Aorta (tissue), 5 donors: ENCODE measurements at places on chromosomes 2 and 18. TPM values are rescaled to one million over a fixed set of nuclear protein-coding genes. Genes with fewer than 3 reads are reported as not detected.

GRCh38 chr2:173271825-173272224 is 82.8 kb upstream of the CDCA7 start:
- no peaks in the 10 kb centered on the region for H3K36me3 ChIP-seq
- no peaks in the 10 kb centered on the region for H3K4me1 ChIP-seq
- no peak overlapping the region for H3K27ac ChIP-seq

- H3K27me3 ChIP-seq, result no peaks in the 10 kb centered on the region
- H3K27ac ChIP-seq, result no peak overlapping the region
- H3K4me3 ChIP-seq, result no peak overlapping the region
Measured at GRCh38 chr2:12090072-12090471, 343.6 kb downstream of the LPIN1 start.

DNA sequence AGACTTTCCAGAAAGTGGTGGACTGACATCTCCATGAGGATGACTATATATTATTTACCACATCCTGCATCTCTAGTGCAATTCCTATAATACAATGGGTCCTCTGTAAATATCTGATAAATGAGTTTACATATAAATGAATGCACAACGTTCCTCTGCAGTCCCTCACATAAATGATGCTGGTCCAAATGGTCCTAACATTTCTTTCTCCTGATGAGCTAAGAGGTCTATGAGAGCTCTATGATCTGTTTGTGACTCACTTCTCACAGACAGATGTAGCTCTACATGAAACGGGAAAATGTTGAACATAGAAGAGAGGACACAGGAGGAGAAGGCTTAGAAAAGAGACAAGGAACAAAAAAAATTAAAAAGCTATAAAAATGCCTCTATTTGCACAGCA is 201.2 kb upstream of the PIK3C3 start:
- no peak overlapping the region for H3K27ac ChIP-seq
- no peak for DNase-seq
- no peak overlapping the region for H3K4me3 ChIP-seq
- no peaks in the 10 kb centered on the region for H3K27me3 ChIP-seq

DNA sequence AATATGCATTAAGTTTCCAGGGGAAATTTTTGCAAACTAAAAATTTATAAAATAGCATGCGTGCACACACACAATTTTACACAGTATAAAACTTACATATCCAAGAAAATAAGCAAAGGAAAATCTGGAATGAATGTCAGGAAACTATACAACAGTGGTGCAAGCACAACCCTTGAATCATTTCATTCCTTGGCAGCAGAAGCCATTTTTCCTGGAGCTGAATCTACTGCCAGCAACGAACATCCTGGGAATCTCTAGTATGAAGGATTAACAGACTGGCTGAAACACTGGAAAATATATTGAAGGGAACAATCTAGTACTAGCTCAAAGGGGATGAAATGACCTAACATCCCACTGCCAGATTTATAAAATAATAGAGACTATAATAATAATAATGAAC is 235.3 kb downstream of the DYM start:
- H3K4me1 ChIP-seq, result peaks cover 1% of the 10 kb centered on the region
- H3K36me3 ChIP-seq, result no peaks in the 10 kb centered on the region
- H3K4me3 ChIP-seq, result no peak overlapping the region
- no peaks in the 10 kb centered on the region for H3K27me3 ChIP-seq
- no peak for DNase-seq
- H3K27ac ChIP-seq, result no peak overlapping the region

The HRH4 gene
- polyA plus RNA-seq, result 0.03 TPM

The NPAS2 gene
- 12.6 TPM for polyA plus RNA-seq

The CHAC2 gene
- polyA plus RNA-seq, result 5.5 TPM

GRCh38 chr2:99694331-99694730 is 204.5 kb upstream of the REV1 start:
- H3K27me3 ChIP-seq, result no peaks in the 10 kb centered on the region
- DNase-seq, result no peak
- H3K27ac ChIP-seq, result no peak overlapping the region

DNA sequence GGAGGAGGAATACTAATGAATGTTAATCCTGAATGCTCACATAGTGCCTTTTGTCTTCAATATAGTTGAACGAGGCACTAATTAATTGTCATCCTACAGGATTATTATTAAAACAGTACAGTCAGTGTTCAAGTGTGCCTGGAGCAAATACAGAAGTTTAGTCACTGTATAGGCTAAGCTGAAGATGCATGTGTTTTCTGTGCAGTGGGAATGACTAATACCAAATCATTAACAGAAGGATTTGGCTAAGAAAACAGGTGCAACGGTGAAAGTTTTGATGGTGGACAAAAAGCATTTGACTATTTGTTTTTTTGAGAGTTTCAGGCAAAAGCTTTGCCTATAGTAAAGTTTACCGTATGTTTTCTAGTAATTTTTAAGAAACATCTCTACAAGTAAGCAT is 62.8 kb downstream of the DCC start:
- no peaks in the 10 kb centered on the region for H3K27me3 ChIP-seq
- DNase-seq, result no peak
- no peak overlapping the region for H3K27ac ChIP-seq
- H3K4me3 ChIP-seq, result no peak overlapping the region

DNA sequence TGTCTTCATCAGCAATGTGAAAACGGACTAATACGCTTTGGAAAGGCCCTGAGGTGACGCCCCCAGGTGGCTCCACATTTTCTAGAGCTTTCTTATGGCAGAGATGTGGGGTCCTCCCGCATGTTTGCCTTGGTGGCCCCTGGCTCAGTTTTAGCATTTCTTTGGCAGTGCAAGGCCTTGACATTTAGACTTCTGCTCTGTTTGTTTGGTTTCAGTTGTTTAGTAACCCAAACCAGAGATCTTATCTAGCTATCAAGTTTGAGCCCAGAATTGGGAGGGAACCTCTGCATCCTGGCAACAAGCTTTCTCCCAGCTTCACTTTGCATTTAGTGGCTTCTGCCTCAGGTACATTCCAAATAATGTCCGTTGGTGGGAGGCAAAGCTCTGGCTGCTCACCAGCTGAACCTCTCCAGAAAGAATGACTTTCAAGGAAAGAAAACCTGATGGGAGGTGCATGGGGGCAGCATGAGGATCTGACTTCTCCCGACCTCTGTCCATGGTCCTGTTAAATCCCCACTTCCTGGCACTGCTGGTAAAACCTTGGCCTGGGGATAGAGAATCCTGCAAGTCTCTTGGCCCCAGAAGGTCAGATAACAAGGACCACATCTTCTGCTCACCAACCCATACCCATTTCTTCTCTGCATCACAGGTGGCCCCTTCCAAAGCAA is 12.0 kb upstream of the MBP start:
- no peaks in the 10 kb centered on the region for H3K36me3 ChIP-seq
- no peak for DNase-seq
- H3K4me1 ChIP-seq, result no peaks in the 10 kb centered on the region
- no peak overlapping the region for H3K27ac ChIP-seq

The ASB18 gene
- polyA plus RNA-seq, result not detected

The RAB31 gene
- polyA plus RNA-seq, result 57.6 TPM

The ASB1 gene
- polyA plus RNA-seq, result 20.0 TPM

DNA sequence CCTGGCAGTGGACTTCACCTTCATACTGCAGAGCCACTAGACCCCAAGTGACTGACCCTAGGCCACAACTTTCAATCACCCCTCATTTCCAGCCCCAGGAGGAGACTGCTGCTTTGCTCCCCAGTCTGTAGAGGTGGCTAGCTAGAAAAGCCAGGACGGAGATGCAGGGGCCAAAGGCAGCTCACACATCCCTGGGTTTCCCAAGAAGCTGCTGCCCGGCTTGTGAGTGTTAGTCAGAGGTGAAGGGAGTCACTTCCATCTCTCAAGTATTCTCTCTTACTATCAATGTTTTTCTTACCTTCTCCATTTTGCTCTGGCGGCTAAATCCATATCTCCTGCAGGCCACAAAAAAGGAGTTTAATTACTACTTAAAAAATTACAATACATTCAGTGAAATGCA is 36.2 kb downstream of the CCDC93 start:
- peaks cover 6% of the 10 kb centered on the region for H3K36me3 ChIP-seq
- H3K27ac ChIP-seq, result no peak overlapping the region
- no peak for DNase-seq
- H3K4me3 ChIP-seq, result no peak overlapping the region
- no peaks in the 10 kb centered on the region for H3K4me1 ChIP-seq

- no peaks in the 10 kb centered on the region for H3K36me3 ChIP-seq
- no peak for DNase-seq
- no peak overlapping the region for H3K27ac ChIP-seq
- H3K27me3 ChIP-seq, result no peaks in the 10 kb centered on the region
- H3K4me3 ChIP-seq, result no peak overlapping the region
Measured at GRCh38 chr2:3025984-3026383, 351.6 kb downstream of the EIPR1 start.

- no peak overlapping the region for H3K4me3 ChIP-seq
- H3K4me1 ChIP-seq, result no peaks in the 10 kb centered on the region
- no peak overlapping the region for H3K27ac ChIP-seq
- H3K36me3 ChIP-seq, result no peaks in the 10 kb centered on the region
Measured at GRCh38 chr2:42448163-42448562, 45.6 kb downstream of the KCNG3 start.
